Breast epithelium (tissue), 4 donors: ENCODE measurements at places on chromosomes 6 and 20.
A peak's percentile ranks its signal among the peaks of the same experiment; 100 is the strongest.

- H3K27me3 ChIP-seq, result no peaks in the 10 kb centered on the region
- H3K36me3 ChIP-seq, result no peaks in the 10 kb centered on the region
- DNase-seq, result no peak
- no peak overlapping the region for H3K27ac ChIP-seq
- no peaks in the 10 kb centered on the region for H3K4me1 ChIP-seq
- H3K4me3 ChIP-seq, result no peak overlapping the region
Measured at GRCh38 chr6:37788259-37788658, 31.3 kb upstream of the ZFAND3 start.

DNA sequence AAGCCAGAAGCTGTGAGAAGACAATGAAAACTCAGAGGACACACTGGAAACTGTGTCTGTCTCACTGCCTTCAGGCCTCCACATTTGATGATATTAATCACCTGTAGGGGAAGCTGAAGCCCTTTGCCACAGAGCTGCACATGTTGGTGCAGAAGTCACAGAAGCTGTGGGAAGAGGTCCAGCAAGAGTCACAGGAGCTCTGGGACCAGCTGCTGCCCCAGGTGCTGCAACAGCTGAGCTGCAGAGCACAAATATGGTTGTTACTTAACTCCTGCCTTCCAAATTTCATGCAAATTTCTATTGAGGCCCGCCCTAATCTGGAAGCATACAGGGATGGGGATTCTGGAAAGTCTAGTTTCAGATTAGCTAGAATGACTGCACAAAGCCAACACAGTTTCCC, 169.3 kb downstream of the OGFRL1 start:
- H3K4me1 ChIP-seq, result no peaks in the 10 kb centered on the region
- no peak overlapping the region for H3K4me3 ChIP-seq
- no peak overlapping the region for H3K27ac ChIP-seq
- no peaks in the 10 kb centered on the region for H3K36me3 ChIP-seq
- H3K27me3 ChIP-seq, result no peaks in the 10 kb centered on the region

- no peak within 1 kb of the TSS for H3K27ac ChIP-seq
- no peaks in the 10 kb centered on the region for H3K27me3 ChIP-seq
- H3K36me3 ChIP-seq, result no peaks in the 10 kb centered on the region
Measured at GRCh38 chr20:45701873-45702272, at the start of gene WFDC13. TSS of gene WFDC13 (plus strand) at chr20:45702038. CDS start at chr20:45702124, 86 bp downstream.

DNA sequence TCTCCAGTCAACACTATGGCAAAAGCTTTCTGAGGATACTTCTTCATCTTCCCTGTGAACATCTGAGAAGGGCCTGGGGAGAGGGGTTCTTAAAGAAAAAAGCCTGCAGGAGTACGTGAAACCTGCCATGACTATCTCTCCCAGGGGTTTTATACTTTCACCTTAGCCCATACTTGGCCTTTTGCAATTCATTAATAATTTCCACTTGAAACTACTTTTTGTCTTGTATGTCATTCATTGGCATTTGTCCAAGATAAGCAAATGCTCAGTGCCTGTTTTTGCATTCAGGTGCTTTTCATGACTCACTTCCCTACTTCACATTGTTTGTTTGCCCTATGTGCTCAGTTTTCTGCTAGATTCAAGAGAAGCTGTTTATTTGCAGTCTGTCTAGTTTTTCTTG, 580.3 kb upstream of the GJE1 start:
- H3K27me3 ChIP-seq, result no peaks in the 10 kb centered on the region
- H3K36me3 ChIP-seq, result no peaks in the 10 kb centered on the region
- H3K4me1 ChIP-seq, result no peaks in the 10 kb centered on the region
- no peak for DNase-seq
- H3K27ac ChIP-seq, result no peak overlapping the region
- no peak overlapping the region for H3K4me3 ChIP-seq

DNA sequence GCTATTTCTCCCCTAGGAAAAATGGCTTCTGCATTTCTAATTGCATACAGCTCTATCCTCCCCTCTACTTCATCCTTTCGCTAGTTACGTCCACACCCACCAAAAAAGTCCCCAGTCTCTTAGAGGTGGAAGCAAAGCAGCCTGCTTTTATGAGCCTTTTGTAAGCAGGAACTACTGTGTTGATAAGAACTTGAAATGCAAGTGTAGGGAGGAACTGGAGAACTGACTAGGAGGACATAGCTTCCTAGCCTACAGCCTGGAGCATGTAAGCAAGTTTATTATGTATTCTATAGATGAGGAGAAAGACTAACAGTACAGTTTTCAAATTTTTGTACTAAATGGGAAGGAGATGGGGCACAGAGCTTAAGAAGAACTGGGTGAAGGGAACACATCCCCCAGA, 10.3 kb downstream of the ARHGAP18 start:
- no peak overlapping the region for H3K27ac ChIP-seq
- no peaks in the 10 kb centered on the region for H3K36me3 ChIP-seq
- no peaks in the 10 kb centered on the region for H3K4me1 ChIP-seq
- no peak overlapping the region for H3K4me3 ChIP-seq
- H3K27me3 ChIP-seq, result no peaks in the 10 kb centered on the region

DNA sequence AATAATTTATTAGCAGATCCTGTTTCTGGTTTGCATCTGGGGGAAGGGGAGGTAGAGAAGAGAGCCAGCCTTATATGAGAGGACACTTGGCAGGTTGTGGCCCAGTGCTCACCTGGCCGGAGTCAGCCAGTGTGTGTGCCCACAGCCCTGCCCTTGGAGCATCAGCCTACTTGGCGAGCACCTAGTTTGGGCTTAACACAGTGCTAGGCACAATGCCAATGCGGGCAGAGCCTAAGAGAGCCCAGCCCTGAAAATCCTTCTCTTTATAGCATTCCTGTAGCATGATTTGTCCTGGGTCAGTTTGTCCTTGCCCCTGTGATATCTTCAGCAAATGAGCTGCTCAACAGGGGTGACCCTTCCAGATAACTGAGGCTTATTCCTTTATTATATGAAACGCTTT, 73.0 kb downstream of the SLX4IP start:
- no peak overlapping the region for H3K4me3 ChIP-seq
- H3K4me1 ChIP-seq, result peaks cover 28% of the 10 kb centered on the region

DNA sequence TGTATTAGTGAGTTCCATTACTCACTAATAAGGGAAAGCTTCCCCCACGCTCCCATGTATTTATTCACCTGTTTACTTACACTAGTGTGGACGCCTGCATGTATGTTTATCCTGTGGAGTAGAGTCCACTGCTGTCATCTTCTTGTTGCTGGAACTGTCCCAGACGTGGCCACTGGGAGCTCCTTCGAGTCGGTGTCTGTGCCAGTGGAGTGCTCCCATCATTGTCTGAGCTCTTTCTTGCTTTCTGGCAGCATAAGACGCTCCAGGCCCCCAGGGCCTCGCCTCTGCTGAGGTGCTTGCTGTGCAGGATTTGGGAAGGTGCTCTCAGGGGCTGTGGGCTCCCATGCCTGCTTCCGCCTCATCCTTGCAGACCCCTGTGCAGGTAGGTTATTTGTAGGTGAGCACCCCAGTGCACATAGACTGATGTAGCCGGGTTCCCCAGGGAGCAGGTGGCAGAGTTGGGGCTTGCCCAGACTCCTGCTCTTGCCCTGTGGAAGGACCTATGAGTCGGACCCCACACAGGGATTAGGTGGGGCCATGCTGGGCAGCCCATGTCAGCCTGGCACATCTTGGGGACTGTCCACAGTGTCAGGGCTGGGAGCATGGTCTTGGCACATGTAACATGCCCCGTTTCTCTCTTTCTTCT, 16.6 kb downstream of the PHACTR3 start:
- H3K4me1 ChIP-seq, result no peaks in the 10 kb centered on the region
- no peaks in the 10 kb centered on the region for H3K27me3 ChIP-seq
- no peak overlapping the region for H3K27ac ChIP-seq
- H3K36me3 ChIP-seq, result no peaks in the 10 kb centered on the region

- DNase-seq, result peak; percentile 74
- peak overlapping the region; percentile 64 for H3K27ac ChIP-seq
- no peak overlapping the region for H3K4me3 ChIP-seq
- no peaks in the 10 kb centered on the region for H3K27me3 ChIP-seq
Measured at GRCh38 chr6:43491750-43492661, 14.6 kb downstream of the TJAP1 start.

GRCh38 chr6:89200706-89201215, 16.4 kb downstream of the GABRR1 start:
- H3K27ac ChIP-seq, result no peak overlapping the region
- no peak for DNase-seq
- no peak overlapping the region for H3K4me3 ChIP-seq
- no peaks in the 10 kb centered on the region for H3K4me1 ChIP-seq
- no peaks in the 10 kb centered on the region for H3K27me3 ChIP-seq

DNA sequence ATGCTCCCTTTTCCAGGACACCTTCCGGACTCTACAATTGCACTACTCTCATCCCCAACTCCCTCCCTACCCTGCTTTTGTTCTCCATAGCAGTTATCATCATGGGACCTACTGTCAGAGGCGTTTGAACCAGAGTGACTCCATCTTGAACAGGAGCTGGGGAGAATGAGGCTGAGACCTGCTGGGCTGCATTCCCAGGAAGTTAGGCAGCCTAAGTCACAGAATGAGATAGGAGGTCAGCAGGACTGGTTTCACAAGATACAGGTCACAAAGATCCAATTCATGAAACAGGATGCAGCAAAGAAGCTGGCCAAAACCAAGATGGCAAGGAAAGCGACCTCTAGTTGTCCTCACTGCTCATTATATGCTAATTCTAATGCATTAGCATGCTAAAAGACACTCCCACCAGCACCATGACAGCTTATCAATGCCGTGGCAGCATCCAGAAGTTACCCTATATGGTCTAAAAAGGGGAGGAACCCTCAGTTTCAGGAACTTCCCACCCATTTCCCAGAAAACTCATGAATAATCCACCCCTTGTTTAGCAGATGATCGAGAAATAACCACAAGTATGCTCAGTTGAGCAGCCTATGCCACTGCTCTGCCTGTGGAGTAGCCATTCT, 15.6 kb downstream of the SLC13A3 start:
- no peak for DNase-seq
- no peak overlapping the region for H3K4me3 ChIP-seq
- no peaks in the 10 kb centered on the region for H3K36me3 ChIP-seq
- no peak overlapping the region for H3K27ac ChIP-seq
- H3K4me1 ChIP-seq, result no peaks in the 10 kb centered on the region
